ENCODE measurements at places on chromosomes 2 and 18.

DNA sequence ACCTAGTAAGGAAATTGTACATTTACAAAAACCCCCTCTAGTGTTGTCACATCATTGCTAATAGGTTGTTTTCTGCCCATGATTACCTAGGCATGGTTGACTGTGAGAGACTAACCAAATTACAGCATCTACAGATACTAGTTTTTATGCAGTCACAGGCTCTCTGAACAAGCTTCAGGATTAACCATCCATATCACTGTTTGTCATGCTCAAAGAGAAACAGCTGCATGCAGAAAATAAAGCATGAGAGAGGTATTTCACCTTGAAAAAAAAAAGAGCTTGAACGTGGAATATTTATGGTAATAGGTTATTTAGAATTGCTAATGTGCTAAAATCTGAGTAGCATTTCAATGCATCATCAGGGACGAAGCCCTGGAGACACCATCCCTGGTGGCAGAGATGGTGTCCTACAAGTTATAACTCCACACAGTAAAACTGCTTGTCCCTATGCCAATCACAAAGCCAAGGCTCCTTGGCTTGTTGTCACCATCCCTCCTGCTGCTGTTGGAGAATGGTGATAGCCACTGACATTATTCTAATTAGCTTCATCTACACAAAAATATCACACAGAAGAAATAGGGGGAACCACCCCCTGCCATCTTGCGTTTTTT, 5.4 kb downstream of the NEB start:
- no peak for DNase-seq

GRCh38 chr2:144996225-144996795, 476.4 kb upstream of the ZEB2 start:
- DNase-seq: peak; percentile 19

GRCh38 chr2:24820598-24821432, 27.6 kb downstream of the CENPO start:
- no peak for DNase-seq

GRCh38 chr2:218925434-218925833, 34.0 kb upstream of the CDK5R2 start:
- DNase-seq: no peak

DNA sequence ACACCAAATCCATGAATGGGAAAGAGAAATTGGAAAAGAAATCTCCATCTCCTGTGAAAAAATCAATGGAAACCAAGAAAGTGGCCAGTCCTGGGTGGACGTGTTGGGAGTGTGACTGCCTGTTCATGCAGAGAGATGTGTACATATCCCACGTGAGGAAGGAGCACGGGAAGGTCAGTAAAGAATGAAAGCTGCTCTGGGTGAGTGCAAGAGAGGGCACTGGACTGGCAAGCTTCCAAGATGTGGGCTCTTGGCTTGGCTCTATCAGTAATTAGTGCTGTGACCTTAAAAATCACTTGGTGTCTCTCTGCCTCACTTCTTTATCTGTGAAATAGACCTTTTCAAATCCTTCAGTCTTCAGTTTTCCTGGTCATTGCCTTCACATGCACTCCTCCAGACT, 89.0 kb downstream of the ZNF532 start:
- peak; percentile 38 for DNase-seq

DNA sequence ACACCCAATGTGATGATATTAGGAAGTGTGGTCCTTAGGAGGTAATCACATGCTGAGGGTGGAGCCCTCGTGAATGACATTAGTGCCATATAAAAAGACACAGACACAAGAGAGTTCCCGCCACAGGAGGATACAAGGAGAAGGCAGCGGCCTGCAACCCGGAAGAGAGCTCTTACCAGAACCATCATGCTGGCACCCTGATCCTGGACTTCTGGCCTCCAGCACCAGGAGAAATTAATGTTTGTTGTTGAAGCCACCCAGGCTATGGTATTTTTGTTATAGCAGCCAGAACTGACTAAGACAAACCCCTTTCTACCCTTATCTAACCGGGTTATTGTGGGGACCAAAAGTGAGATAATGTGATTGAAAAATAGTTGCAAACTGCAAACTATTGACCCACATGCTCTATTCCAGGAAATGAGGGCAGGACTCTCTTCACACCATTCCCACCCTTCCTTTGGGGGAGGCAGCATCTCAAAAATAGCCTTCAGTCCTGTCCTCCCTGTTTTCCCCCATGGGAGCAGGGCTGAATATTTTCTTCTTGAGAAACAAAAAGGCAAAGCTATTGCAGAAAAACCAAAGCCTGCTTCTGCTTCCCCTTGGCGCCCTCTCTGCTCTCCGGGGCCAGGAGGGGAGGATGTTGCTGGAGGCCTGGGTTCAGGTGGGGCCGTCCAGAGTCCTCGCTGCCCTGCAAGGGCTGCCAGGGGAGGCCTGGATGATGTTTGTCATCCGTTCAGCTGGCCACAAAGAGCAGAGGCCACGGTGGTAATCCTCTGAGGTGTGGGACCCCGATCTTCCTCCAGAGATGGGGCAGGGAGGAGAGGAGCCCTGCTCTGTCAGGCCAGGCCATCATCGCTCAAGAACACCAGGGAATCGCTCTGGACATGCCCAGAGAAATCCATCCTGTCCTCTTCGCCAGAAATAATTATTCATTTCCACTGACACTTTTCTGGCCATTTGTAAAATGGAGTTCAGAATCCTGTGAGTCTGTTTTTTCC, 73.8 kb upstream of the HAAO start:
- DNase-seq: no peak

DNA sequence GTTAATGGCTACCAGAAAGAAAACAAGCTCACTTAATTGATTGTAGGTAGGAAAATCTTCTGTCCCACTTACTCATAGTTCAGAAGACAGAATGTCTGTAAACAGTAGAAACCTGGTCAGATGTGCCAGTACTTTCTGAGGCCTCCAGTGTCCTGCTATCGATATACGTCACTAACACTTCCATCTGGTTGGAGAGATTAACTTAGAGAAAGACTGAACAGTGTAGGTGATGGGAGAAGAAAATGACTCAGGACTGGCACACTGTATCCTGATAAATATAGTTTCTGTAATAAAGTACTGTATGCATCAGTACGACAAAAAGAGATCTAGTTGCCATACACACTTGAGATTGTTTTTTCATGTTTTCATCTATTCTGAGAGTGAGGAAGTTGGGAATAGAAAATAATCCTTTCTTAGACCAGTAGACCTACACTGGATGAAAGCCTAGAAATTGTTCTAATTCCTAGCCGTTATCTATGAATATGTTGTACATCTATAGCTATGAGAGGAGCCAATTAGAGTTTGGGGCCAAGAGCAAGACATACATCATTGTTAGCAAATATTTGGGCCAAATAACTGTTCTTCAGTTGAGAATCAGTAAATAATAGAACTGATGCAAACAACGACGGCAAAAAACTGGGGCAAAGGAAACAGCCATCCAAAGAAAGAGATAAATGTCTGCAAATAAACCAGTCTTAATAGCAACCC, 105.9 kb downstream of the NAT8 start:
- DNase-seq: no peak

GRCh38 chr2:241863536-241863954, 4.9 kb upstream of the PDCD1 start:
- DNase-seq: no peak

DNA sequence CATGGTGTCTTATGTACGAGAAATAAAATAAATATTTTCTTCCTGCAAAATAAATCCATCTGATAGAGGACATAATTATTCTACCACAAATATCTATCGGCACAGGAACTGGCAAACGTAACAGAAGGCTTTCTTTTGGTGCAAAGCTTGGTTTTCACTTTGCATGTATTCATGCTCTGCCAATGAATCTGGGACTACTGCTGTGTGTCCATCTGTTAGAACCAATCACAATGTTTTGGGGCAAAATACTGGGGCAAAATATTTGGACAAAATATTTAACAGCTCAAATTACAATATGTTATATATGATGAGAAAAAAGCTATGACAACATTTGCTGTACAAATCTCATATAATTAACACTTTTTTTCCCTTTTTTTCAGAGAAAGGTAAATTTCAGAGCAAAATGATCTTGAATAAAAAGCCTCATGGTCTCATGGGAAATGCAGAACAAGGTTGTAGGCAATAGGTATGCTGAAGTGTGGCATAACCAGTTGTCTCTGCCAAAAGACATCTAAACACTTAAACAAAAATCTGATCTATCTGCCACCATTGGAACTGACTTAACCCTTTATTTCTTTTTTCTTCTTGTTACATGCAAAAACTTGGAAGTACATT, 923.2 kb downstream of the CPS1 start:
- no peak for DNase-seq

DNA sequence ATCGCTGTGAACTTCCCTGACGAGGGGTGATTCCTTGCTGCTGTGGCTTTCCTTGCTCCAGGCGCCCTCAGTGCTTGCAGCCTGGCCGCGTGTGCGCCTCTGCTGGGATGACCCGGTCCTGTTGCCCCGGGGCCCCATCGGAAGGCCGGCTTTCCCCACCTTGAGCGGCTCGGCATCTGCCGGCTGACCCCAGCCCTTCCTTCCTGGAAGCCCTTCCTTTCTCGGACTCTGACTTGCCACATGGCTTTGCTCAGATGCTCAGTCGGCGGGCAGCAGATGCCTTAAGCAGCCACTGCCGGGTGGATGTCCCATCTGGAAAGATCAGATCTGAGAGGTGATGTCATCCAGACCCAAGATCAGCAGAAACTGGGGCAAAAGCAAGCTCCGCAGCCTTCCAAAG, 100.5 kb upstream of the ODC1 start:
- peak; percentile 58 for DNase-seq

DNA sequence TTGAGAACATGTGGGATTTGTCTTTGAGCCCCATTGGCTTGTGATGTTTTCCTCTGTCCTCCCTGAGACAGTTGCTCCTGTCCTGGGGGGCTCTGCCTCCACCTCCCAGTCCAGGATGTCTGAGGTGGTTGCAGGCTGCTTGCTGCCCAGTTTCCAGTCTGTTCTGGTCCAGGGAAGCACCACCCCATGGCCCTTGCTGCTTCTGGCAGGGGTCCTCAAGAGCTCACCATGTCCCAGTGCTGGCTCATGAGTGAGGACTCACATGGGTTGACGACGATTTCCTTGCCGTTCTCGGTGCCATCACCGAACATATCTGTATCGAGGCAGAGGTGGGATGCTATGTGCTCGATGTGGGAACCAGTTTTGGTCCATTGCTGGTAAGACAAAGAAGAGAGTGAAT, 103.4 kb upstream of the CAPN13 start:
- no peak for DNase-seq

- DNase-seq: peak; percentile 44
Observed at GRCh38 chr2:6917761-6918421, 679 bp downstream of the RNF144A start.

DNA sequence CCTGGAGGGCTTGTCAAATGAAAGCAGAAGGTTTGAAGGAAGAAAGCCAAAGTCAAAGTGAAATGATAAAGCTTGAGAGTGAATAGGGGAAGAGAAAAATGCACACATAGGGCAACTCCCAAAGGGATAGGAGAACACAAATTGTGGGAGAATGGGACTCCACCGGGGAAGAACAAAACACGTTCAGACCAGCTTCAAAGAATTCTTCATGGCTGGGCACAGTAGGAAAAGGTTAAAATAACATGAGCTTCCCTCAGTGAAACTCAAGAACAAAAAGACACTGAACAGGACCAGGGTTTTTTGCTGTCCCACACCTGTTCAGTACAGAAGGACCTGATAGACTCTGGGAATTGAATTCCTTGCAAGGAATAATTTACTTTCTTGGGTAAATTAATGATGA, 123.1 kb upstream of the NCKAP5 start:
- no peak for DNase-seq

DNA sequence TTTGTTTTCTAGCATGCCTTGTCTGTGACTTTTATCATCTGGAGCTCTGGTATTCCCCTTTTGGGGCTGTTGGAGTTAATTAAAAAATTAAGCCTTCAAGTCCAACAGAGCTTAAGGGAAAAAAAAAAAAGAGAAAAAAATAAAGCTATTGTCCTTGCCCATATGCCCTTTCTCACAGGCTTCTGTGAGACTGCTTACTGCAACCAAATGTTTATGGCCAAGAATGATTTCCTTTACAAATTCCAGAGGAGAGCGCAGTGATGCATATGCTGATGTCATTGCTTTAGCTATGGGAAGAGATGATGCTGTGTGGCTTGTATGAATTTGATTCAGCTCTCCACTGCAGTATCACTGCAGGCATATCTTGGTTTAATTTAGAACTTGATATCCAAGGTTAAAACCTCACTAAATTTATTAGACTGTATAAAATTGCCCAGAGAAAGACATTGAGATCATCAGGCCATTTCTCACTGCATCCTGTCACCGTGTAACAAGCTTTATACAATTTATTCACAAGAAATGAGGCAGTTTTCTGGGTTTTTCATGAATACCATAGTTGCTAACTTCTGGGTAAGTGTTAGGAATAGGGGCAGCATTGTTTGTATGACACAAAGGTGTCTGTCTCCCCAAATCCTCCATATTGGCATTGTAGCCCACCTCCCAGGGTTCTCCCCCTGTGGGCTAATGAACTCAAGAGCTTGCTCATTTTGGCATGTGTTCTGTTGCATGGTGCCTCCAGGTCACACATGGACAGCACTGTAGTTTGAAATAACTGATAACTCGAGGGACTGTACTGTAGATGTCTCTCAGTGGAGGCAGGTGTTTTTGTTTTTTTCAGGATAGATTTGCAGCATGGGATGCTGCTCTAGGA, 85.0 kb downstream of the TANC1 start:
- peak; percentile 96 for DNase-seq

DNA sequence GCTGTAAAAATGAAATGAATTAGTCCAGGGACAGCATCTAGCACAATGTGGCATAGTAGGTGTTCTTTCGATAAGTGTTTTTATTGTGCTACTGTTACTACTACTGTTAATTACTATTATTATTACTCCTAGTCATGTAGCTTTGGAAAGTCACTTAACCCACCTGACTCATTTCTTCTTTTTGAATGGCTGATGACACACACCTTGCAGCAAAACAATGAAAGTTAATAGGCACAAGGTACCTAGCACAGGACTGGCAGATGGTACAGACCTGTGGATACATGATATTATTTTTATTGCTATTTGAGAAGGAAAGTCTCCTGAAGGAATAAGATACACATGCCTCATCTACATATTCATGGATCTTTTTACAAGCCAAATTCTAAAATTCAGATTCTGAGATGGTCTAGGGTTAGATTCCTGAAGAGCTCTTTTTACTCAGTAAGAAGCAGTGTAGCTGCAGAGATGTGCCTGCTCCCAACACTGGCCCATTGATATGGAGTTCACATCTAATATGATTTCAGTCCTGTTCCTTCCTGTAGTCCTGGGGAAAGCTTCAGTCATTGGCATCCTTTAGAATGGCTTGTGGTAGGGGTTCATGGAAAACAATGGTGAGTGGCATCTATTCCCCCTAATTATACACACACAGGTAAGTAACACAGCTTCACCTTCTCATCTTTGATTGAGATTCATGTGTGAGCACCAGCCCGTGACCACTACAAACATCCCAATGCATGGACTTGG, 7.9 kb upstream of the ERMN start:
- DNase-seq: no peak

- peak; percentile 4 for DNase-seq
Observed at GRCh38 chr18:36580266-36580665, 248.5 kb downstream of the TPGS2 start.

DNA sequence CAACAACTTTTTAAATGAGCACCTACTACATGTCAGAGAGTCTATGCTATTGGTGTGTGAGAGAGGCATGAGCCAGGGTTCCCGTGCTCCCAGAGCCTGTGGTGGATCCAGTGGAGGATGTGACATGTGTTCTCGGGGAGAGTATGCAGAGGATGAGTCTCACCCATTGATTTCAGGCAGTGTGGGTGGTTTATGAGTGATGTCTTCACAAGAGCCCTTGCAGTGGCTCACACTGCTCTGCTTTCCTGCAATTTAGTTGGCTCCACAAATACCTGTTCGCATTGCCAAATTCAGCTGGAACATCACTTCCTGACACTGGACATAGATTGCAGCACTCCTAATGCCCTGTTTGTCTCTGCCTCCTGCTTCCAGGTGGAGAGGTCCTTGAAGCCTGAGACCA, 243.6 kb upstream of the CXCR4 start:
- no peak for DNase-seq
